ENCODE measurements at places on chromosomes 6 and 20.

GRCh38 chr6:49519660-49520059, 19.9 kb downstream of the GLYATL3 start:
- DNase-seq = no peak

GRCh38 chr20:35947907-35948306, 6.4 kb downstream of the SCAND1 start:
- DNase-seq = no peak

DNA sequence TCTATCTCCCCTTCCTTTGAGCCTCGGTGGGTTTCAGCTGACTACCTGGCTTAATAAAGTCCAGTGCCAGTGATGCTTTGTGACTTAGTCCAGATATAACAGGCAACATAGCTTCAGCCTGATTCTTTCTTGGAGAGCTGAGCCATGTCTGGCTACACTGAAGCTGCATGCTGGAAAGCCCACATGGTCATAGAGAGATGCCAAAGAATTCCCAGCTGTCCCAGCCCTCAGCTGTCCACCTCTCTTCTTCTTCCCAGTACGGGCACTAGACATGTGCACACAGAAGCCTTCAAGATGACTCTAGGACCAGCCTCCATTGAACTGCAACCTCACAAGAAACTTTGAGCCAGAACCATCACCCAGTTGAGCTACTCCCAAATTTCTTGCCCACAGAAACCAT, 154.1 kb upstream of the MYLIP start:
- DNase-seq = no peak

DNA sequence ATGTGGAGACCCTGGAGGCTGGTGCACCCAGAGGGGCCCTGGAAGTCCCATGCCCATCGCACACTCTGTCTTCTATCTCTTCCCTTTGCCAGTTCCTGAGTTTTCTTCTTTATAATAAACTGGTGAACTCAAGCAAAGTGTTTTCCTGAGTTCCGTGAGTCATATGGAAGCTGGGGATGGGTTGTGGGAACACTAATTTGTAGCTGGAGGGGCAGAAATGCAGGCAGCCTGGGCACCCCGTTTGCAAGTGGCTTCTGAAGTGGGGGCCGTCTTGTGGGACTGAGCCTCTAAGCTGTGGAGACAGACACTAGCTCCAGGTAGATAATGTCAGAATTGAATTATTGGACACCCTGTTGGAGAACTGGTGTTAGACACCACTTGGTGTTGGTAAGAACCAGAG, 3.2 kb upstream of the PPP1R3G start:
- no peak for DNase-seq

DNA sequence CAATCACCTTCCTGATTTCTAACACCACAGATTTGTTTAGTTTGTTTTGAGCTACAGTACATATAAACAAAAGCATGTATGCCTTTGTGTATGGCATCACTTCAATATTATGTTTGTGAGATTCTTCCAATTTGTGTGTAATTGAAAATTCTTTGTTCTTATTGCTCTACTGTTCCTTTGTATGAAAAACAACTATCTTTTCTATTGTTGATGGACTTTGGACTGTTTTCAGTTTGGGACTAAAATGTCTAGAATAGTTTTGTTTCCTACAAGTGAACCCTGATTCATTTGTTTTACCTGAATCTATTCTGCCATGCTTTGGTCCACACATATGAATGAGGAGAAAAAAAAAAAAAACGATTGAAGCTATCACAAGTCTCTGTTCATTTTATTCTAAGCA, 21.2 kb upstream of the ZNF184 start:
- no peak for DNase-seq

- DNase-seq = no peak
These were observed 57.0 kb downstream of the TULP4 start for GRCh38 chr6:158369241-158369640.

DNA sequence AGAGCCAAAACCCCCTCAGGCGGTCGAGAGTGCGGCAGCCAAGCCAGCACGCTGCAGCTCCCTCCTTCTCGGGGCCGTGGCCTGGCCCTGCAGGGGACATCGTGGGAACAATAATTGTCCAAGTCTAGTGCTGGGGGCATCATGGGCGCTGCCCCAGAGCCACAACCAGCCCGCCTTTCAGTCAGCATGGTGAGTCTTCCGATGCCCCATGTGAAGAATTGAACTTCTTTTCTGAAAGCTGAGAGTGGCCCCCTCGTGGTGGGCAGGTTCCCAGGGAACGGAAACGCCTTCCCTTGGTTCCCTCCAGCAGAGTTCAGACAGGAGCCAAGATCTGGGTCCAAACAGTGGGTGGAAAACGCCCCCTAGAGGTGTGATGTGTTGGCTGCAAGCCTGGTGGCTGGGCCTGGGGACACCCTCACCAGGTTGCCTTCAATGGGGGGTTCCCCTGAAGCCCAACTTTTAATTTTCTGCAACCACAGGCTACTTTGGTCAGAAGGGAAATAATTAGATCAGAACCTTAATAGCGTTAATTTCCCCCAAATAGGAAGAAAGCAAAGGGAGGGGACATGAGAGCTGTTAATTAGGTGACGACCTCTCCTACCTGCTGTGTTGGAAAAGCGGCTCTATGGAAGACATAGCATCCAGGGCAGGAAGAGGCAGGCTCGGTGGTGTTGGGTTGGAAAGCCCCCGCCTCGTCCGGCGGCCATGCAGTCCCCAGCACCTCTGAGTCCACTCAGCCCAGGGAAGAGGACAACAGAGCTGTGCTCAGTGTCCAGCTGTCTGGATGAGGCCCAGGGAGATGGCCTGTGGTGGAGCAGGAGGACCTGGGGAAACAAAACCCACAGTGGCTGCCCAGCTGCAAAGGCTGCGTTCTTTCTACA, 4.7 kb upstream of the MRGBP start:
- peak; percentile 87 for DNase-seq

DNA sequence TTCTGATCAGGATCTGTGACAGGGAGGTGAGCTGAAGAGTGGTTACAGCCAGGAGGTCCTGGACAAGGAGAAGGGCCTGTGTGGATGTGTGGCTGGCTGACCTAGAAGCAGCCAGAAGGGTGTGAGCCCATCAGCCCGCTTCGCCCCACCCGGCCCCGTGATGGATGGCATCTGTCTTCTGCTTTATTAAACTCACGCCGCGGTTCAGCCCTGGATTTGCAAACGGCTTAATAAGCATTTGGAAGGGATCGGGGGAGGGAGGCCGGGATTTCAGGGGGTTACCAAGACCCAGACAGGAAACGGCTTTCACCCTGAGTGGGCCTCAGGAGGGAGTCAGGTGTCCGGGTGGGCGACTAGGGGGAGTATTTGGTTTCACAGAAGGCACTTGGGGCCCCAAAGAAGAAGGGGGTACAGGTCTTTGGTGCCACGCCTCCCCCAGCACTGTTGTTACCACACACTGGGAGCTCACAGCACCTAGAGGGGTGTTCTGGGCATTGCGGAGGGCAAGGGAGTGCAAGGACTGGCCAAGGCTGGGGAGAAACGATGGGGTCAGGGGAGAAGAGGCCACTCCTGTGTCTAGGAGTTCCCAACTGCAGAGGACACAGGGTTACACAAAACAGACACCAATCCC, 53.8 kb upstream of the FOXP4 start:
- no peak for DNase-seq

DNA sequence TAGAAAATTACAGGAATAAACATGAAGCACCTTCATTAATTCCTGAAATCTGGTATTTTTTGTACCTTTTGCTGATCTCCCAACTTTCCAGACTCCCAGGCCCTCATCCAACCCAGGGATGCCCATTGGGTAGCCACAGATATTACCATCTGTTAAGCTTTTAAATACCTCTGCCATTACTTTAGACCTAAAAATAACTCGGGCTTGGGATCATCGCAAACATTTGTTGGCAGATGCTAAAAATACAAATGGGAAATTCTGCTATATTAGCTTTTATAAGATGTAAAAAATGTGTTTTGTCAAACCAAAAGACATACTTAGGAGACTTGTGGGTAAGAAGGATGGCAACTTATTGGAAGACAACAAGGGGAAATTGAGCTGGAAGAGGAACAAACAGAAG, 376.1 kb downstream of the CENPW start:
- peak; percentile 24 for DNase-seq

- no peak for DNase-seq
These were observed 96.9 kb upstream of the FOXO3 start for GRCh38 chr6:108463784-108464183.

- DNase-seq = no peak
These were observed 25.9 kb upstream of the CRISP1 start for GRCh38 chr6:49892280-49892679.

DNA sequence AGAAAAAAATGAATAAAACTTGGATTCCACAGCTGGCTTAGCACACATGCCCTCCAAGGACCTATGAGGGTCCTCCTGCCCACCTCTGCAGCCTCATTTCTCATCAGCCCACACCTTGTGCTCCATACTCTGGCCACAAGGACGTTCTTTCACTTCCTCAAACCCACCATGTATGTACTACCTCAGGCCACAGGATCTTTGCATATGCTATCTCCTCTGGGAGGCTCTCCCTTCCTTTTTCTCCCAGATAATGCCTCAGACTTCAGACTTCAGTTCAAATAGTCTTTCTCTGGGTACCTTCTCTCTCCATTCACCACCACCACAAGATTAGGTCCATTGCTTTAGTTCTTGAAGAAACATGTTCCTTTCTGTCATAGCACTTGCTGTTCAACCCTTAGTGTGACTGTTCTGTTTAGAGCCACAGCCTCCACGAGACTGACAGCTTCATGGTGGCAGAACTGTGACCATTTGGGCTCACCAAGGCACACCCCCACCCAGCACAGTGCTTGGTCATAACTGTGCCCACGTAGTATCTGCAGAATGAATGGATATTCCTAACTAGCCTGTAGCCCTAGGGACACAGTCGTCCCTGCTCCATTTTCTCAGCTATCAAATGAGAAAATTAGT, 146.7 kb upstream of the LRFN2 start:
- DNase-seq = no peak
